ENCODE measurements at places on chromosomes 2 and 18. TPM values are rescaled to one million over a fixed set of nuclear protein-coding genes. Genes with fewer than 3 reads are reported as not detected.

GRCh38 chr18:24543795-24544498 lies 83.5 kb downstream of the HRH4 start:
- no peak for DNase-seq

DNA sequence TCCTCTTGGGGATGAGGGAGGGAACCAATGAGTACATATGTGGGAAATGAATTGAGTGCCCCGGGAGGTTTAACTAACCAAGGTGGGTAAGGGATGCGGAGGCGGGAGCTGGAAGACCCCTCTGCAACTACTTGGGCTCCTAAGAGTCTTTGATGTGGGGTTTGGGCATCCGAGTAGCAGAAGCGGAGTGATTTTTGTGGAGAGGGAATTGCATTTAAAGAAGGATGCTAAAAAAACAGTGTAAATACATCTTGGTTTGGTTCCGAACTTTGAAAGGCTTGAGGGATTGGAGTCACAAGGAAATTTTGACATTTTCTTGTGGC lies 215.7 kb downstream of the MCFD2 start:
- DNase-seq, result no peak

GRCh38 chr2:203982276-203982675 lies 45.7 kb downstream of the ICOS start:
- DNase-seq, result no peak

- peak; percentile 56 for DNase-seq
Measured at GRCh38 chr2:218168635-218169462, 2.1 kb upstream of the CXCR1 start.

DNA sequence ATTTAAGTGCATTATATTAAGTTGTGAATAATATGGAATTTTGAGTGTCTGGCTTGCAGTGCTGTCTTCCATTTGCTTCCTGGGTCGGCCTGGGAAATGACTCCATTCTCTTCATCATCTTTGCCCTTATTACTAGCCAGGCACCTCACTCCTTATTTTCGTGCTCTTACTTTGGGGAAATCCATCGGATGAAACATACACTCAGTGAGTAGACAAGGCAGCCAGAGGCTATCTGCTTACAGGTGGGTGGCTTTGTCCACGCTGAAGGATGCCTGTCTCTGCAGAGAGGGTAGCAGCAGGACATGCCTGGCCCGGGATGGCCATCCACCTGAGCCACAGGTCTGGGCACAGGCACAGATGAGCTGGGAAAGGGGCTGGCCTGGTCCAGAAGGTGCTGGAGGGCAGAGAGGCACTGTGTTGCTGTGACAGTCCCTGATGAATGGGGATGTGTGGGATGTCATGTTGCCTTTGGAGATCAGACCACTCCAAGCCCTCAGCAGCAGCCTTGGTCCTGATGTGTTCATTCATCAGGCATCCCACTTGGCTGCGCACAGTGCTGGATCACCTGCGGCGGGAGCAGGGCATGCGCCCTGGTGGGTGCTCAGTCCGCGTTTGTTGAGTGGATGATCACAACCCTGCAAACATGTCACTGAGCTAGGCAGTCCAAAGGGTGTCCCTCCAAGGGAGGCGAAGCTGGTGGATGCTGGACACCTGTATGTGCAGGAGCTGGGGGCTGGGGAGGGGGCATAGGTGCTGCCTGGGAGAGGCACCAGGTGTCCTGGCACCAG lies 236.0 kb downstream of the LDLRAD4 start:
- DNase-seq, result no peak

DNA sequence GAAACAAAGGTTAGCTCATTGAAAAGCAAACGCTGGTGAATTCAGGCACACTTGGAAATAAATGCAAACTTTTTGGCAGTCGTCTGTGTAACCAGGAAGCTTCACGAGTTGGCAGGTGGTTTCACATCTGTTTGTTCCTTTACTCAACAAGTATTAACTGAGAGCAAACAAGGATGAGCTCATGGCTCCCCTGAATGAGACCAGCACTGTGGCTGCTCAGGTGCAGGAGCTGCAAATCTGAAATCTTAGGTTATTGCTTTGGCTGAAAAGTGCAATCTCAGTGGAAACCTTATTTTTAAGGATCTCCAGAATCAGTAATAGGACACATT lies 46.3 kb downstream of the SH3RF3 start:
- no peak for DNase-seq

- peak; percentile 68 for DNase-seq
Measured at GRCh38 chr2:85753525-85754312, at the start of gene ATOH8. Gene ATOH8 (plus strand): TSS chr2:85753991. CDS start chr2:85754190, 199 bp downstream.

GRCh38 chr2:216690853-216691741 lies 4.3 kb downstream of the IGFBP5 start:
- peak; percentile 86 for DNase-seq

DNA sequence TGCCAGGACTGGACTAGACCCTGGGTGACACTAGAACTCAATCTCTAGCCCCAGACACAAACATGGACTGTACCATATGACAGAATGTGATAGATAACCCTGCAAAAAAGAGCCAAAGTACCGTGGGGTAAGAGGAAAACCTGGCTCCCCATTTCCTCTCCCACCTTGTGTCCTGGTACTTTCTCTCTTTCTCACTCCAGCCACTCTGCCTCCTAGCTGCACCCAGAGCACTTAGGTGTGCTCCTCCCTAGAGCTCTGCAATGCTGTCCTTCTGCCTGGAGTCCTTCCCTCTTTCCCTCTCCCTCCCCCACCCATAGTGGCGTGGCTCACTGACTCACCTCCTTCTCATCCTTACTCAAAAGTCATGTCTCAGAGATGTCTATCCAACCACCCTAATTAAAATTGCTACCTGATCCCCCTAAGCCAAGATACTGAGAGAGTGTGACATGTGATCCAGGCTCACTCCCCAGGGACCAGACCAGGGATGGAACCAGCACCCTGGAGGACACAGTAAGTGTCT lies 171.3 kb downstream of the LOXHD1 start:
- no peak for DNase-seq

DNA sequence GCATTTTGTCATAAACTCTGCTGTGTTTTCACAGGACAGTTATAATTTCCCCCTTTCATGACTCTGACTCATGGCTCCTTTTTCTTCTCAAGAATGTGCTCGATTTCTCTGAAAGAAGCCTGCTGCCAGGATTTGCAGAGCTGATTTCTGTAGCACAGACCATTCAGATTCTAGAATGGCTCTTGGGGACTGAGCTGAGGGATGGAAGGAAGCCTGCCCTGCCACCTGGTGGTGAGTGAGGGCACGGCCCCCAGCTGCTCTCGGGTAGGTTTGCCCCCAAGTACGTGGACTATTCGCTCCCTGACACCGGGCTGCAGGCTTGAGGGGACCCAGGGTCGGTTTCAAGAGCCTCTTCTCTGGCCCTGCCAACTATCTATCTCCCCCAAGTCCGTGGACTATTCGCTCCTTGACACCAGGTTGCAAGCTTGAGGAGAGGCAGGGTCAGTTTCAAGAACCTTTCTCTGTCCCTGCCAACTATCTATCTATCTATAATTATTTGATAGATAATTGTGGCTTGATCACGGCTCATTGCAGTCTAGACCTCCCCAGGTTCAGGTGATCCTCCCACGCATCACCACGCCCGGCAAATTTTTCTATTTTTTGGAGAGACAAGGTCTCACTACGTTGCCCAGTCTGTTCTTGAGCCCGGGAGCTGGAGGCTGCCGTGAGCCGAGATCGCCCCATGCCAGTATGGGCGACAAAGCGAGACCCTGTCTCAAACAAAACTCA lies 1.4 kb upstream of the SMYD5 start:
- peak; percentile 42 for DNase-seq

DNA sequence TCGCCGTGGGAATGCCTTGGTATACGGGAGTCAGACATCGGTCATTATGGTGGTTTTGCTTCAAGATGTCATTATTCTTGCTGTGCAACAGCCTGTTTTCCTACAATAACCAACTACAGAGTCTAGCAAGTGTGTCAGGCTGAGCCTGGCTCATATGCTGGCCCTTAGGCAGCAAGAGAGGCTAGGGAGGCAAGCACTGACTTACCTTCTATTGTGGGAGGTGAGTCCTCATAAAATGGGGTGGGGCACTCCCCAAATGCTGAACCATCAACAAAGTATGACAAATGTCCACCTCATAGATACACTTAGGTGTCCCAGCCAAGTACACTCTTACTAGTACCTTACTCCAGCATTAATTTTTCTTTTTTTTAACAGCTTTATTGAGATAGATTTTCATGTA lies 77.0 kb upstream of the ATL2 start:
- DNase-seq, result no peak

GRCh38 chr18:40695526-40695925 lies 1259.5 kb upstream of the PIK3C3 start:
- DNase-seq, result no peak

DNA sequence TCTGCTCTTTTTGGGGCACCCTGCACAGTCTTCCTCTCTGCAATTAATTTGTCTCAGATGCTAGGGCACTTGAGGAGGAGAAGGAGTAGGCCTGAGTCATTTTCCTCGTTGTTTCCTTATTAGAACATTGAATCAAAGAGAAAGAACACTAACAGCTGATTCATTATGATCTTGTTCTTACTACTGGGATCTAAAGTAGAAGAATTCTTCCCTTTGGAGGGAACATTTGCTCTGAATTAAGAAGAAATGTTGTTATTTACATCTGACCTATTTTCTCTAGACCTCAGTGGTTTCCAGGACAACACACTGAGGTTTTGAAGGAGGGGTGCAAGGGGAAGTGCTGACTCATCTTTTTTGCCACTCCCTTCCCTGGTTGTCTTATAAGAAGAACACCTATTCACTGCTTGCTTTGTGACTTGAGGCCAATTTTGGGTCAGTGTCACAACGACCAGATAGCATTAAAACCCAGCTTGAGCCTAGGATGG lies 24.3 kb upstream of the STAT1 start:
- no peak for DNase-seq

- no peak for DNase-seq
Measured at GRCh38 chr2:175889701-175890302, 112.3 kb downstream of the LNPK start.

DNA sequence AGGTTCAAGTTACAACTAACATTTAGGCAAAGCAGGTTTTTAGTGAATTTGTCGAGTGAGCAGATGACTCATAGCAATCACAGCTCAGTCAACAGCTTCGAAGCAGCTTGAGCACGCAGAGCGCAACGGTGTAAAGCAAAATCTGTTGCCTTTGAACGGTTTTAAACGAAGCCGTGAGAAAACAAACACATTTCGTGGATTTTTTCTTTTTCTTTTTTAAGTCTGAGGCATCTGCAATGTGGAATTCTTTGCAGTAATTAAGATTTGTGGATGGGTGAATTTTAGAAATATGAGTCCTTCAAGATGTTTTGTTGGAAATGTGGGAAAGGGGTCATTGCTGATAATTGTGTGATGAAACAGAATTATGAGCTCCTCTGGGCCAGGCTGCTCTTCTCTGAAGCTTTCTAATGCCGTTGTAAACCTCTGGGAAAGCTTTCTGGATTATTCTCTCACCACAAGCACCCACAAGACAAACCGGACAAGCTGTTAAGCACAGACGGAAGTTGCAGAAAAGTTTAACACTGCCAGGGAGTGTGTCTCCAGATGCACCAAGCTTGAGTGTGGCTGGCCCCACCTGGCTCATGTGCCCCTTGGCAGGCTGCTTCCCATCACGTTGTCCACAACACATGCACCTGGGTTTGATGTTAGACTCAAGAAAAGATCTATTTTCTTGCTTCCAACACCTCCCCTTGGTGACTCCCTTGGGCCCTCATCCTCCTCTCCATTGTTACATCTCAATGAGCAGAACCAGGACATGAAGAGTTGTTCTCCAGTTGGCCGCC lies 224.7 kb downstream of the ACKR3 start:
- DNase-seq, result no peak

- DNase-seq, result no peak
Measured at GRCh38 chr18:63000839-63001238, 285.5 kb downstream of the PHLPP1 start.

- DNase-seq, result no peak
Measured at GRCh38 chr18:59660786-59661743, 36.2 kb downstream of the CCBE1 start.

DNA sequence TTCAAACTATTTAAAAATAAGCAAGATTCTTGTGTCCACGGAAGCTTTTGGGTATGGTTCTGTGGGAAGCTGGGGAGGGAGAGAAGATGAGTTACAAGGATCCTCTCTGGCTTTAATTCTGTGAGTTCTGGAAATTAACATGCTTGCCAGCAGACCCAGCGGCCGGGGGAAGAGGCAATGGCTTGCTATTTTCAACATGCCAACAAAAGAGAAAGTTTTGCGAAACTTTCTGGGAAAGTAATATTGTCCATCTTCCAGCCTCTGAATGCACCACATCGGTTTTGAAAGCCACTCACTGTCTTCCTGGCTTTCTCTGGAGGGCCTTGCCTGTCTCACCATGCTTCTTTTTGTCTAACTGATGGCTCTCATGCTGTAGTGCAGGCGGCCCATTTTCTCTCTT lies 85.7 kb downstream of the EN1 start:
- no peak for DNase-seq

- no peak for DNase-seq
Measured at GRCh38 chr2:216758256-216759155, 63.2 kb upstream of the IGFBP5 start.

DNA sequence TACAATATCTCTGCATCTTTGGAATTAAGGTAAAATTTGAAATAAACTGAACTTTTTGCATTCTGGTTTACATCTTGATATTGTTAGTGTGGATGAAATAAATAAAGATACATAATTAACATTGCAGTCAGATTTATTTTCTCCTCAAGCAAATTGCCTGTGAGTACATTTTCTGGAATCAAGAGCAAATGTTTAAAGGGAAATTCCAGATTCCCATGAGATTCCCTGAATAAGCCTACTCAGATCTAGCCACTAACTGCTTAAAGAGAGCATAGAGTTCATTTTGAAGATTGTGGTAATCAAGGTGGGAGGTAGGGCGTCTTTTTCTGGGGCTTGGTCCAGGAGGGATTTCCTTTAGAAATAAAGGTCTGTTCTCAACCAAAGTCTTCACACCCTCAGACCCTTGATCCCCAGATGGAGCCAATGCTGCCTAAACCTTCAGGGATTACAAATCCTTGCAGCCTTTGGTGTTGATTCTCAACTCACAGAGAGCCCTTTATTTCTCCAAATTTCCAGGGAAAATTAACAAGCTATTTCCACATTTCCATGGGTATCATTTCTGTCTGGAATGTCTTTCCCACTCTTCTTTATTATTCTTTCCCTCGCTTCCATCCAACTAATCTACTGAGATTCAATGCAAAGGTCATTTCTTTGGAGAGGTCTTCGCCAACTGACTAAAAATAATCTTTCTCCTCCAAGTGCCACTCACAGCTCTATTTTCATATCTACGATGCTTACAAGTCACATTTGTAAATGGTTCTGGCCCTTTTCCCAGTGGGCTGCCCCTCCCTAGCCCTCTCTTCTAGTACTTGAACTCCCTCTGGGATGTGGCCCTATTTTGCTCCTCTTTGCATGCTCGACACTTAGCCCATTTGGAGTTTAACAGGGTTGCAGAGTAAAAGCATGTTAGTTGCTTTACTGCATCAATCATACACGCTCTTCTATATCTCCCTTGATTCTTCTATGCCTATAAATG lies 79.8 kb upstream of the SPATS2L start:
- DNase-seq, result peak; percentile 24

The COL6A3 gene
- total RNA-seq, result 1,719 TPM

The MYL1 gene
- 0.88 TPM for total RNA-seq

The LONRF2 gene
- 27.9 TPM for total RNA-seq

The TMEM17 gene
- total RNA-seq, result not detected

The LPIN1 gene
- 21.5 TPM for total RNA-seq

The LRATD1 gene
- total RNA-seq, result 14.1 TPM

Measured in uterus (tissue), 4 donors.